CD4-positive, alpha-beta T cell treated with Interleukin-6 at 100 ng/mL for 8 hours (primary cell): ENCODE measurements at places on chromosomes 16 and 17.

DNA sequence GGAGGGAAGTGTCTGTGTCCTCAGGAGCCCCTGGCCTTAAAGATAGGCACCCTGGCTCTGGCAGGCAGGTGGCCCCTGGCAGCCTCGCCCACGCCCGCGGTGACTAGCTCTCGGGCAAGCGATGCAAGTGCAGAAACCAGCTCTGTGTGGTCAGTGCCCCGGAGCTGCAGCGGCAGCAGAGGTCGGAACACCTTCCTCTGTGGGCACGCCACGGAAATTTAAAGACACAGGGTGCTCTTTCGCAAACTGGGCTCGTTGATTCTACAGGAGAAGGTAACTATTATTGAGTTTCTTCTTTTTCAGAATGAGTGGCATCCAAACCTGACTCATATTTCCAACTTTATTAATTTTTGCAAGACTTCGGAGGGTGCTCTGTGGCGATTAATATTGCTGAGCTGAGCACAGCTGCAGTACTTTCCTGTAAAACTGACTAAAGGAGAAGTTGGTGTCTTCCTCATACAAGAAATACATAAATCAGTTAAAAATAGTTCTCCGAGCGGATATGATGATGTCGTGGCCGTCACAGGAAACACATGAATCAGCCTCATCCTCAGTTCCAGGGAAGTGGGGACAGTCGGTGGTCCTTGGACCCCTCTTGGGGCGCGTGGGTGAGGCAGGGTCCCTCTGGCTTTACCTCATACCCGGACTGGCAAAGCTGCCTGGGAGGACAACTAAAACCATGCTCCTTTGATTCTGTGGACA is 120.2 kb downstream of the METRNL start:
- peak; percentile 20 for DNase-seq

- DNase-seq, result no peak
Measured at GRCh38 chr16:29806099-29806579, at the start of gene MAZ. TSS of gene MAZ (plus strand) at chr16:29806529. CDS start at chr16:29806702, 173 bp downstream.

DNA sequence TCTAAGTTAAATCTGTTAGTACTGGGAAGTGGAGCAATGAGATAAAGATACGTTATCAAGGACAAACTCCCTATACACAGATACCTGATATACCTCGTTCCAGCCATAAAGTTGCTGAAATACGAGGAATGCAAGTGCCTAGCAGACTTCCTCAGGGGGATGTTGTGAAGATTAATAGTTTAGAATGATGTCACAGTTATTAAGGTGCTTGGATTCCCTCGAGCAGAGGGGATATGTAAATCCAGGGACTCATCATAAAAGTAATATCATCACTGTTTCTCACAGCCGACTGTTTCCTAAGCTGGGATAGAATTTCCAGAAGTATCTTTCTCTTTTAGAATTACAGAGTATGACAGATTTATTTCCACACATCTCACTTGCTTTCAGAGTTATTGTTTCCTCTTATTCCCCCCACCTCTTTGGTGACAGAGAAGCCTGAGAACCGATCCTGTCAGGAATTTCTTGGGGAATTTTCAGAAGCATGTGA is 28.4 kb upstream of the ZFHX3 start:
- no peak for DNase-seq

DNA sequence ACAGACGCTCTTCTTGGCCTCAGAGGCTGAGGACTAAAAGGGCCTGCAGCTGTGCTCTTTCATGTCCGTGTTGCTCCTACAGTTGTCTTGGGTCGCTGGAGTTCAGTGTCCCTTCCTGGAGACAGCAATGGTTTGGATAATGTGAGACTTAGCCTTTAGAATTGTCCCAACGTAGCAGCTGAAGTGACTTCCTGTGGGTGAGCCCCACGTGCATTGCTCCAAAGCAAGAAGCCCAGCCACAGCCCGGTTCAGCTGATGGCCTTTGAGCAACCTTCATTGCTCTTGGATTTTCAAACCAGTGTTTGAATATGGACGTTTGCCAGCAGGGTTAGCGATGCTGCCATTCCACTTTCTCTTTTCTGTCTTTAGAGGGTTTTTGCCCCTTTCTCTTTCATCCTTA is 19.7 kb downstream of the TMEM11 start:
- no peak for DNase-seq

GRCh38 chr17:15436473-15437302 is 30.7 kb downstream of the CDRT4 start:
- peak; percentile 40 for DNase-seq

GRCh38 chr16:85200471-85201278 is 88.4 kb upstream of the CIBAR2 start:
- DNase-seq, result no peak

DNA sequence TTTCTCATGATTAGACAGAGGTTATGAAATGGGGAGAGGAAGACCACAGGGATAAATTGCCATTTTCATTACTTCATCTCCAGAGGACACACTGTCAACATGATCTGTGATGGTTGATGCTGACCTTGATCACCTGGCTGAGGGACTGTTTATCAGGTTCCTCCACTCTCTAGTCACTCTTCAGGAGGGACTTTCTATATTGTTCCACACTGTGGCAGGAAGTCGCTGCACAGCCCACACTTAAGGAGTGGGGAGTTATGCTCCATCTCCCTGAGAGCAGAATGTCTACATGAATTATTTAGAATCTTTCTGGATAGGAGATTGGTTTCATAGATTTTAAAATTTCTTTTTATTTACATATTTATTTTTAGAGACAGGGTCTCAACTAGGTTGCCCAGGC is 46.7 kb downstream of the CYB5B start:
- DNase-seq, result no peak

- DNase-seq, result no peak
Measured at GRCh38 chr16:31485571-31485970, 2.6 kb downstream of the SLC5A2 start.

GRCh38 chr17:62876673-62877405 is 68.7 kb upstream of the MARCHF10 start:
- no peak for DNase-seq
